ENCODE measurements at places on chromosomes 12 and 14. TPM values are rescaled to one million over a fixed set of nuclear protein-coding genes. Genes with fewer than 3 reads are reported as not detected.

Gene SLC38A6
- 4.5 TPM for total RNA-seq

Gene OR4Q2
- not detected for total RNA-seq

Gene SLCO1B1
- total RNA-seq, result not detected

Gene TAS2R43
- total RNA-seq, result 0.76 TPM

Gene HHIPL1
- not detected for total RNA-seq
